ENCODE measurements at places on chromosomes 6 and 20.

- DNase-seq: no peak
Measured at GRCh38 chr20:33124261-33124660, 43.7 kb upstream of the BPIFA2 start.

GRCh38 chr6:111803804-111804203 lies 69.4 kb downstream of the FYN start:
- DNase-seq: no peak

DNA sequence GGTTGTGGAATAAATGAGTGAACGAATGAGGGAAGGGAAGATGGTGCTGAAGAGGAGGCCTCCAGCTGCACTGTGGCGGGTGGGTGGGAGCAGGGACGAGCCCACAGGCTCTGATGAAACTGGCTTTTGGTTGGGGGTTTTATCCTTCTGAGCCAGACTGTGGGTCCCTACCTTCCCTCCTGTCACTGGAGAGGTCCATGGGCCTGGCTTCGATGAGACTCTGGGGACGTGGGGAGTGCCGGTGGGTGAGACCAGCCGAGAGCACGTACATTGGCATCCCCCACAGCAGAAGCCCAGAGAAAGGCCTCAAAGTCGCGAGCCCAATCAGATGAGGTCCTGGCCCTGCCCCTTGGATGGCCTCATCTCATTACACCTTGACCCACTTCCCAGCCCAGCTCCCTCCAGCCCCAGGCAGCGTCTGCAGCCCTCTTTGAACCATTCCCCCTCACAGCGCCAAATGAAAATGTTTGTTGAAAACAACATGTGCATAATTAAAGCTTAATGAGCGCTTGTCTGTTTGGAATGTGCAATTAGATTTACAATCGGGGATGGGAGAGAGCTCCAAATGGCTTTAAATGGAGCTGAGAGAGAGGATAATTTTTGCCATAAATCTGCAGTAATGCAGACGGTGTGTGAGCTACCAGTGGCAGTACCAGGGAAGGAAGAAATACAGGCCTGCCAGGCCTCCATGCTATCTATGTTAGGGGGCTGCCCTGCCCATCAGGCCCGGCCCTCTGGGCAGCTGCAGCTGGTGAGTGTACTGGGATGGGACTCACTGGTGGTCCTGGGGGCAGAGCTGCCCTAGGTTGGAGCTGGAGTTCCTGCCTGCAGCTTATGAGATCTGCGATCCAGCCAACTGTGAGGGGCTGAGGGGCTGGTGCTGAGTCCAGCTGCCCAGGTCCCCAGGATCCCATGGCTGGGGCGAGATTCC lies 47.2 kb downstream of the TOX2 start:
- DNase-seq: no peak

- DNase-seq: peak; percentile 7
Measured at GRCh38 chr6:30213957-30214656, 901 bp upstream of the TRIM26 start.

DNA sequence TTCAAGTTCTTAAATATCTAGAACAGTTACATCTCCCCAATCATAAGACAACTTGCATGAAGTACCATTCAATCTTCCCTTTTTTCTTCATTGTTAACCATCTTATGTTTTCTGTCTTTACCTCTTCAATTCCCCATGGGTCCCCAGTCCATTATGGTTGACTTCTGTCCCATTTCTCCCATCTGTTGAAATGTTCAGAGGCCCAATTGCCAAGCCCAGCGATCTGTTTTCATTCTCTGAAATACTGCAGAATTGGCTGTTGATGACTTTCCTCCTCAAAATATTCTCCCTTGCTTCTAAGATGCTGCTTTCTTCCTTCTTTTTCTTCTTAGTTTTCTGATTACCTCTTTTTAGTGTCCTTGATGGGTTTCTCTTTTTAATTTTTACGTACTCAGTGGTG lies 26.0 kb downstream of the DSTN start:
- no peak for DNase-seq

GRCh38 chr6:52164319-52165094 lies 21.7 kb upstream of the IL17A start:
- DNase-seq: no peak

DNA sequence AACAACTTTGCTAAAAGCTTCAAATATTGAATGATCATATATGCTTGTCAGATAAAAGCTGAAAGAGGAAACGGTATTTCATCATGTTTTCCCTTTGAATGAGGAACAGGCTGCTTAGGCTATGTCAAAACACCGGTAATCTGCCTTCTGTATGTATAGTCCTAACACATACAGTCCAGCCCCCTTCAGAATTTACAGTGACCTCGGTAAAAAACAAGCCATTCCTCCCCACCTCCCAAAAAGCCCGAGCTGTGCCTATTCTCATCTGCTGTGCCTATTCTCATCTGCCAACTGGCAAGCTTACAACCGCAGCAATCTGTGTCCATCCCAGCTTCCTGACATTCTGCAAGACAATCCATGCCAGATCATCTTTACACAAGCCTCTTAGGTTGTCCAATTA lies 26.8 kb upstream of the UBE2J1 start:
- no peak for DNase-seq

DNA sequence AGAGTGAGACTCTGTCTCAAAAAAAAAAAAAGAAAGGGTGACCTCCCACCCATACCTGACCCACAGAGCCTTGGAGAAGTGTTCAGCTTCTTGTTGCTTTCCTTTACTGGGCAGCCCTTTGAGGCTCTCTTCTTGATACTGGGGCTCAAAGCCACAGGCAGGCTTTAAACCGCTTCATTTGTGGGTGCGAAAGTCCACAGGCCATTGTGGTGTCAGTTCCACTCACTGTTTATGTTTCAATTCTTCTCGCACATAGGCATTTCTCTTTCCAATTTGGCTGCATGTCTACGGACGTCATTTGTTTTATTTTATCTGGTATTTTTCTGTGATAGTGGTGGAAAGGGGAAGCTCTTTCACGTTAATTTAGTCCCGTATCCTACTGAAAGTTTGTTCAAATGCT lies 34.6 kb downstream of the PPARD start:
- no peak for DNase-seq

- no peak for DNase-seq
Measured at GRCh38 chr6:25005010-25005409, 69.2 kb upstream of the RIPOR2 start.

- DNase-seq: no peak
Measured at GRCh38 chr6:111306104-111306888, 176.7 kb downstream of the REV3L start.

GRCh38 chr20:38167851-38168760 lies 3.0 kb upstream of the TGM2 start:
- DNase-seq: no peak

GRCh38 chr20:15763366-15763765 lies 809.9 kb downstream of the KIF16B start:
- no peak for DNase-seq

GRCh38 chr6:89082486-89082891 lies 1.9 kb downstream of the PNRC1 start:
- no peak for DNase-seq

- no peak for DNase-seq
Measured at GRCh38 chr6:30200551-30201281, 12.5 kb downstream of the TRIM26 start.

DNA sequence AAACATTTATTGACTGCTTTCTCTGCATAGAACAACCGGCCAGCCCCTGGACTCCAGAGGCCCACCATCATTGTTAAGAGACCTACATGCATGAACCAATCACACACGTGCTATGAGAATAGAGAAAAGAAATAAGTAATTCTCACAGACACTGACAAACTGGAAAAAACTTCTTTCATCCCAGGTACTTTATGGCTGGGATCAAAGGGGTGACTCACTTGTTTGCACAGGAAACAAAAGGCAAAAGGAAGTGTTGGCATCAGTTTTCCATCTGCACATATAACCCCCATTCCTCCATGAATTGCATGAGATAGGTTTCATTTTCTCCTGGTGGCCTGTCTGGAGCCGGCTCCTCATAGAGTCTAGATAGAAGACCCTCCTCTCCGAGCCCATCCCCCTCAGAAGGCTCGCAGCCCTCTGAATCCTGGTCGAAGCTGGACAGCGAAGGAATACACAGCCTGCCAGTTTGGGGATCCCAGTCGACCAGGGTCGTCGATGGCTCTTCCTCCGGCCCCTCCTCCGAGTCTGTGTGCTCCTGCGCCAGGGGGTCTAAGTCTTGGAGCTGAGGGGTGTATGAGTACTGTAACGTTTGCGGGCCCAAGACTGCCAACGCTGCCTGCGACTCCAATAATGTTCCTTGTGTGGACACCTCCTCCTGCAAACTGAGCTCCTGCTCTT lies 43.3 kb downstream of the IL20RA start:
- no peak for DNase-seq

- no peak for DNase-seq
Measured at GRCh38 chr6:41051873-41052272, 1.1 kb upstream of the APOBEC2 start.

DNA sequence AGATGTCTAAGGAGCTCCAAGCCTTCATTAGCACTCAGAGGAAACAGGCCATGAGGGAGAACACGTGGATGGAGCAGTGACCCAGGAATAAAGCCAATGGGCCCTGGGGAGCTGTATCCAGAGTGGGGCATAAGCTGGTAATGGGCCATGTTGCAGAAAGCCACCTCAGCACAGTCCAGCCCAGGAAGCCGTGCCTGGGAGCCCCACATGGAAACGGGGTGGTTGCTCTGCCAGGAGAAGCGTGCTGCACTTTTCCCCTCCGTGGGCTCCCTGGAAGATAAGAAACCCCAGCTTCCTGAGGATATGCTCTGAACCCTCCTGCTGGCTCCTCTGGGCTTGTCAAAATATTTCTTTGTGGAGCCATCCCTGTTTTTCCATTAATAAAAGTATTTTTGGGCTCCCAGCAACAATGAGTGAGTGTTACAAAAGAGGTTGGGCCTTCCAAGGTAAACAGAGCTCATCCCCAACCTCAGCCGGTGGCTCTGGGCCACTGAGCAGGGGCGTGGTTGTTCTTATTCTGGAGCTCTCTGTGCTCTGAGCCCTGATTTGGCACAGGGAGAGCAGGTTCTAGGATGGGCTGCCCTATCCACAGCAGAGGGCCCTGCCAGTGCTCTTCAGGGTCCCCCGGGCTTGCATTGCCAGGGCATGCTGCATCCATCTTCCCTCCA lies 31.2 kb upstream of the NFATC2 start:
- DNase-seq: no peak

DNA sequence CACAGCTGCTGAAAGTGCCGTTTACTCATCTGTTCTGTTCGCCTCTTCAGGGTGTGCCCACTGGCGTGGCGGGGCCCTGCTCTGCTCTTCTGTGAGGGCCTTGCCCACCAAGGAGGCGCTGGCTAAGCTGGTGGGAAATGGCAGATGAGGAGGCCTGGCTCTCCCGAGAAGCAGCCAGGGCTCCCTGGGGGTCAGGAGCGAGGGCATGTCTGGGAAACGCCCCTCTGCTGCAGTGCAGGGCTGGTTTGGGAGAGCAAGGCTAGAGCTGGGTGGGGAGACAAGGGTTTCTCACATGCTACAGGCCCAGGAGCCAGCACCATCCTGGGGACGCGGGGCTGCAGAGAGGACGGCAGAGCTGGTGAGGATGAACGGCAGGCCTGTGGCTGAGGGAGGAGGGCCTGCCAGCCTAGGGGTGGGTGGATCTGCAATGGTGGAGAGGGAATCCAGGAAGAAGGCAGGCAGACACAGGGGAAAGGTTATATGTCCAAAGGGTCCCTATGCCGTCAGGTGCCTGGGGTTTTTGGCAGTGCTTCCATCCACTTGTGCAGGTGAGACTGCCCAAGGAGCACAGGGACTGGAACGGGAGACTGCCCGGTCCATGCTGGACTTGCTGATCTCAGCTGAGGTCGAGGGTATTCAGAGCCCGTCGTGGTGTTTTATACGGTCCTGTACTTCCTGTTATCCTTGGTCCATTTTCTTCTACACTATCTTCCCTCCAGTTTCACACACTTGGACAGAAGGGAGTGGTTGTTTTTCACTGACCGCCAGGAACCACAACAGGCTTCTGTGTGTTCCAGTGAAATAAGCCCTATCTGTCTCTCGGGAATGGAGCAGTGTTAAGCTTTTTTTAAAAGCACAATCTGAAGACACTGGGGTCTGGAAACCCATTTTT lies 119.2 kb downstream of the SYCP2 start:
- no peak for DNase-seq
